ENCODE measurements at places on chromosomes 12 and 14.
A peak's percentile ranks its signal among the peaks of the same experiment; 100 is the strongest.

DNA sequence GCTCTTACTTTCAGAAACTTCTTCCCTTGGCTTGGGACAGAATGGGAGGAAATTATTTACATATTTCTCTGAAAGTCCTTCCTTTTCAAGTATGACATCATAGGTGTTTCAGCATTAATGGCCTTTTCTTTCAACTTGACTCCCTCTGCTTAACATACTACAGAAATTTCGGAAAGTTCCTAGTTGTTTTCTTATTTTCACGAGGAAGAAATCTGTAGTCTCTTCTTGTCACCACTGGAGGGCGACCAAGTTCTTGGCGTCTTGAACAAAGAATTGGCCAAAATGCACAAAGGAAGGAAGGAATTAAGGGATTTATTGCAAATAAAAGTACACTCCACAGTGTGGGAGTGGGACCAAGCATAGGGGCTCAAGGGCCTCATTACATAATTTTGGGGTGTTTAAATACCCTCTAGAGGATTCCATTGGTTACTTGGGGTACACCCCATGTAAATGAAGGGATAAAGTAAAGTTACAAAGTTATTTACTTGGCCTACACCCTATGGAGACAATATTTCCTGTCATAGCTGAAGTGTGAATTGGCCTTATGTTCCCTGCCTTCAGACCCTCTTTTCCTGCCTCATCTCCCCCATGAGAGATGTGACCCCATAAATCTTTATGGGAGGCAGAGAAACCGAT is 70.4 kb downstream of the RPL10L start:
- no peaks in the 10 kb centered on the region for H3K27me3 ChIP-seq
- no peaks in the 10 kb centered on the region for H3K4me1 ChIP-seq
- H3K4me3 ChIP-seq: no peak overlapping the region
- H3K36me3 ChIP-seq: no peaks in the 10 kb centered on the region

GRCh38 chr12:1864456-1864855 is 44.1 kb downstream of the LRTM2 start:
- DNase-seq: no peak
- H3K27ac ChIP-seq: no peak overlapping the region
- no peak overlapping the region for H3K4me3 ChIP-seq
- peaks cover 3% of the 10 kb centered on the region for H3K27me3 ChIP-seq
- no peaks in the 10 kb centered on the region for H3K4me1 ChIP-seq

GRCh38 chr12:17064834-17065233 is 458.9 kb upstream of the LMO3 start:
- H3K4me1 ChIP-seq: no peaks in the 10 kb centered on the region
- no peak for DNase-seq
- H3K4me3 ChIP-seq: no peak overlapping the region
- no peaks in the 10 kb centered on the region for H3K36me3 ChIP-seq

- peak; percentile 25 for DNase-seq
- H3K27ac ChIP-seq: no peak overlapping the region
- H3K27me3 ChIP-seq: no peaks in the 10 kb centered on the region
- H3K36me3 ChIP-seq: no peaks in the 10 kb centered on the region
- H3K4me1 ChIP-seq: no peaks in the 10 kb centered on the region
Observed at GRCh38 chr14:30005114-30005808, 77.6 kb upstream of the PRKD1 start.

DNA sequence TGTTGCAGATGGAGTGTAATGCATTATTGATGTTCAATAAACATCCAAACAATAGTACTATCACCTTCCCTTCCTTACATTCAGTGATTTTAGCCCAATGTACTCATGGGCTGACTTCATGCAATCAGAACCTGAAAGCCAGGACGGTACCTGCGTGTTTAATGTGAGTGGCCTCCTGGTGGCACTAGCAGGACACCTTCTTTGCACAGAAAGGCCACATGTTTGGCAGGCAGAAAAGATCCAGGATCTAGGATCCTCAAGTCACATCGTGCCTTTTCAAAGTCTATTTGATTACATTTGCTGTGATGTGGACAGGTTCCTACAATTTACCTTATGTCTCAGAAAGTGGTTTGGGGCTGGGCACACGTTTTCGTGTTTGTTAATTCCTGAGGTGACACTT is 82.9 kb downstream of the NEDD1 start:
- no peaks in the 10 kb centered on the region for H3K36me3 ChIP-seq
- H3K4me3 ChIP-seq: no peak overlapping the region
- H3K4me1 ChIP-seq: peaks cover 10% of the 10 kb centered on the region
- DNase-seq: no peak
- peaks cover 16% of the 10 kb centered on the region for H3K27me3 ChIP-seq
